ENCODE measurements at places on chromosomes 16 and 17.

DNA sequence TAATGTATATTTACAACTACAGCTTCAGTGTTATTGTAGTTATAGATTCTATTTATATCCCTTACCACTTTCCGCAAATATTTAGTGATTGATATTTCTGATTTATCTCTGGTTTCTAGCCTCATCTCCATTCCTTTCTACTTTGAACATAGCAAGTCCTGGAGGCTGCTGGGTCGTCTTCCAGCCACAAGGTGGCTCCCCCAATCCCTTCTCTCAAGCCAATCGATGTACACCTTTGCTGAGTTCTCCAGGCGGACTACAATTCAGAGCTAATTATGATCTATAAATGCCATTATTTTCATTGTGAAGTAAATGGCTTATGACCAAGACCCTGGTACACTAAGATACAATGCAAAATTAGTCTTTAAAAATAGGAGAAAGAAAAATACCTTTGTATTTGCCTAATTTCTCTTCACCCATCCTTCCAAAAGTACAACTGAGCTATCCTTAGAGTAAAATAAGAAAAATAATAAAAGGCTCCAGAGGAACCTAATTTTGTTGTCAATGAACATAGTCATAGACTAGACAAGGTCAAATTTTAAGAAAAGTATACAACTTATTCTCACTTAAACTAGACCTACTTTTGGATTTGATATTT is 122.1 kb downstream of the SKAP1 start:
- peak; percentile 48 for DNase-seq

DNA sequence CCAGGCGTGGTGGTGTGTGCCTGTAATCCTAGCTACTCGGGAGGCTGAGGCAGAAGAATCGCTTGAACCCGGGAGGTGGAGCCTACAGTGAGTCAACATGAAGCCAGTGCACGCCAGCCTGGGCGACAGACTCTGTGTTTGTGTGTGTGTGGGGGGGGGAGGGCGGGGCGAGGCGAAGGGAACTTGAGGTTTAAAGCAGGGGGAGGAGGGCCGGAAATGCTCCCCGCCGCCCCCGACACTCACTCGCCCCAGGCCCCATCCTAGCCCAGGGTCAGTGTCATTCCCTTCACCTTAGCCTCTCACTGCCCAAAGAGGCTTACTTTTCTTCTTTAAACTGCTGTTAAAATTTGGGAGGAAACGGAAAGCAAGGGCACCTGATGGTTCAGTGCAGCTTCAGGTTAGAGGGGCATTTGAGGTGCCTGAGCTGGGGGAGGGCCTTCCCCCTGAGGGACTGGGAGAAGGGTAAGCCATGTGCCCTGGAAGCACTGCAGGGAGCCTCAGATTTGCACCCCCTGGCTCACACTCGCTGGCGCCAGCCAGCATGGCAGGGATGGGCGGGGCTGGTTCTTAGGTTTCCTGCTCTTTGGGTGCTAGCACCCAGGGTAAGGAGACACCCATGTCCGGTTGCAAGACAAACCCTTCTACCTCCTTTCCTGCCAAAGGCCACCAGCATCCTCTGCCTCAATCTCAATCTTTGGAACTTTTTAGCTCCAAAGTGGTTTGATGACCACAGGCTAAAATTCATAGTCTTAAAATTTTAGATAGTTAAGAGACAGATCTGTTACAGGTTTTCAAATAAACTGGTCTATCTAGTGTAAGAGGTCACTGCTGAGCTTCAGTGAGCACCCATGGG is 2.2 kb upstream of the LIMD2 start:
- peak; percentile 91 for DNase-seq

DNA sequence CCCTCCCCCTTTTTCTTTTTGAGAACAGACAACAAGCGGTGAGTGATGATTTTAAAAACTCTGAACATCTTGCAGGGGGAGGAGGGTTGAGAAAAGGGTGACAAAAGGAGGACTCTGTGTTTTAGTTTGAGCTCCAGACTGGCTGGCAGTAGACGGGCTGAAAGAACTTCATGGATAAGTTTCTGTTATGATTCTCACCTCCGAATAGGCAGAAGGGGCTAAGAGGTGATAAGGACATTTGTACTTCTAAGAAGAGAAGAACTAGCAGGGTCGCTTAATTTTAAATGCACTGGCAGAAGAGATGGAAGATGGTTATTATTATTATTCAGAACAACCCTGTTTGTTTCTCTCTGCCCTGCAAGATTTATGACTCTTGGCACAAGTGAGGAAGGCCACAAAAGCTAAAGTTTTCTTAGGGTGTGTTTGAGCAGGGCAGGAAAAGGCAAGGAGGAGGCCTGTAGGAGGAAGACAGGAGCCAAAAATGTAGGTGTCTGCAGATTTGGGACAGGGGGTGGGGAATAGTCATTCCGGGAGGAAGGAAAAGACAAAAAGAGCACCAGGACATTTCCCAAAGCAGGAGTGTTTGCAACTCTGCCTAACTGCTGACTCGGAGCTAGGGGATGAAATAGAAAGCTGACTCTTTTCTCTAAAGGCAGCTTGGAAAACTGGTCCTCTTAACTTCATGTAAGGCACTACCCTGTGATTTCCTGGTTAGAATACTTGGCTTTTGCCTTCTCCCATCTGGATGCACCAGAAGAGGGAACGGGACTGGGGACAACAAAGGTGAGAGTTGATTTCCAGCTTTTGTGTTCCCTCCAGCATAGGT is 11.9 kb upstream of the HOXB2 start:
- DNase-seq: no peak

DNA sequence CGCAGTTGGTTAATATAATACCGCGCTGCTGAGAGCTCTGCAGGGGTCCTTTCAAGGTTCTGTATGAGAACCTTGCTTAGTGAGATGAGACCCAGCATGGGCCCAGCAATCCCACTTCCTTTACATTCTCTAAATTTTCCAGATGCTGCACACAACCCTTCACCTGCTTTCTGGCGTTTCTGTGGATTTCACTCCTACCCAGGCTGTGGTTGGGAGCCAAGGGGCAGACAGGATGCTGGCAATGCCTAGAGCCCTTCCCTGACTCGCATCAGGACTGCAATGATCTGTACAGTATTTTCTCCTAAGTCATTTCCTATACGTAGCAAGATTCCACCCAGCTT is 10.1 kb upstream of the PIPOX start:
- no peak for DNase-seq

GRCh38 chr16:17476414-17477259 is 5.9 kb upstream of the XYLT1 start:
- peak; percentile 60 for DNase-seq
